Stimulated activated CD4-positive, alpha-beta T cell treated with anti-CD3 and anti-CD28 coated beads, Interleukin-4, amount 100 ng/mL, for 24 hours (primary cell): ENCODE measurements at places on chromosomes 6 and 20.

DNA sequence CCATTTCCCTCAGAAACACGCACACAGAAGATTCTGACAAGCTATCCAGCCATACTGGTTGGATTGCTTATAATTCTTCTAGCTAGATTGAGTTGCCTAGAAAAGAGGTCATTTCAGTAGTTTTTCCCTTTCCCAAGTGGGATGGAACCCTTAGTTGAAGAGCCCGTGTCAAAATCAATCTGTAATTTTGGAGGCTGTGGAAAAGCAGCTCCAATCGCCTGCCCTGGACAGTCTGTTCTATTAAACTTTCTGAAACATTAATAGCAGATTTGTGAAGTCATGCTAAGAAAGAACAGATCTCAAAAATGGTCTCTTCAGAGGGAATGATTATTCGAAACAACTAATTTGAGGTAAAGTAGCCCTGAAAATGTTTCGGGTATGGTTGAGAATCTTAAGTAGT is 29.3 kb downstream of the TMEM200A start:
- DNase-seq: no peak

DNA sequence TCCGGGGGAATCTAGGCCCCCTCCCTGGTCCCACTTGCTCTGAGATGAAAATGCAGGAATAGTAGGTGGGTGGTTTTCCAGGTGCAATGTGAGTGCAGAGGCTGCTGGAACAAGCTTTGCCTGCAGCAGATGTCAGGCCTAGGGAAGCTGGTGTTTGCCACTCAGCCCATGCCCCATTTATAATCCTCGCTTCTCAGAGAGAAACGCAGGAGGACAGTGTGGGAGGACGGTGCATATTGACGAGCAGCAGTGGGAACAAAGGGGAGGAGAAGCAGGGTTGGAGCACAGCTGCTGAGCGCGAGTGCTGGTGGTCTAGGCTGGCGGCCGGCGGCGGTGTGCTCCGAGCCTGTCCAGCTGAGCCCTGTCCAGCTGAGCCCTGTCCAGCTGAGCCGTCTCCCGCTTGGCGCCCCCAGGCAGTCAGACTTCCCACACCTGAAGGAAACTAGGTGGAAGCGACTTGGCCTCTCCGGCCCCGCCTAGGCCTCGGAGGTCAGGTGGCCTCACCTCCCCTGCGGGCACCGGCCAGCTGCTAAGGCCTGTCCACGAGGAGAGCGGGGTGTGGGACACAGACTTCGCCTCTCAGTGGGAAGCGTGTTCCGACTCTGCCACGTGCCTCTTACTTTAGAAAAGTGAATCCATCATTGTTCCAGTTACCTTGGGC is 49.7 kb upstream of the FRMD1 start:
- no peak for DNase-seq

- DNase-seq: no peak
Measured at GRCh38 chr20:37354210-37355195, 8.6 kb downstream of the SRC start.

DNA sequence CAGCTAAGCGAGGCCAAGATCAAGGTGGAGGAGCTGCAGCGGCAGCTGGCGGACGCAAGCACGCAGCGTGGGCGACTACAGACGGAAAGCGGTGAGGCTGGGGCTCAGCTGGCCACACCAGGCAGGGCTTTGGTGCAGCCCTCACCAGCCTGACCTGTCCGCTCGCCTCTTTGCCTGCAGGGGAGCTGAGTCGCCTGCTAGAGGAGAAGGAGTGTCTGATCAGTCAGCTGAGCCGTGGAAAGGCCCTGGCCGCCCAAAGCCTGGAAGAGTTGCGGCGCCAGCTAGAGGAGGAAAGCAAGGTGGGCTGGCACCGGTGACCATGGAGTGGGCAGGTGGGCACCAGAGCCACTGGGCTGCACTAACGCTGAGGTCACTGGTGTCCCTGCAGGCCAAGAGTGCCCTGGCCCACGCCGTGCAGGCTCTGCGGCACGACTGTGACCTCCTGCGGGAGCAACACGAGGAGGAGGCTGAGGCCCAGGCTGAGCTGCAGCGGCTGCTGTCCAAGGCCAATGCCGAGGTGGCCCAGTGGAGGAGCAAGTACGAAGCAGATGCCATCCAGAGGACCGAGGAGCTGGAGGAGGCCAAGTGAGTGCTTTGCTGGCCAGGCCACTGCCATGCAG is 42.8 kb downstream of the MYH7B start:
- no peak for DNase-seq

GRCh38 chr6:125009578-125009977 is 47.3 kb downstream of the RNF217 start:
- no peak for DNase-seq

DNA sequence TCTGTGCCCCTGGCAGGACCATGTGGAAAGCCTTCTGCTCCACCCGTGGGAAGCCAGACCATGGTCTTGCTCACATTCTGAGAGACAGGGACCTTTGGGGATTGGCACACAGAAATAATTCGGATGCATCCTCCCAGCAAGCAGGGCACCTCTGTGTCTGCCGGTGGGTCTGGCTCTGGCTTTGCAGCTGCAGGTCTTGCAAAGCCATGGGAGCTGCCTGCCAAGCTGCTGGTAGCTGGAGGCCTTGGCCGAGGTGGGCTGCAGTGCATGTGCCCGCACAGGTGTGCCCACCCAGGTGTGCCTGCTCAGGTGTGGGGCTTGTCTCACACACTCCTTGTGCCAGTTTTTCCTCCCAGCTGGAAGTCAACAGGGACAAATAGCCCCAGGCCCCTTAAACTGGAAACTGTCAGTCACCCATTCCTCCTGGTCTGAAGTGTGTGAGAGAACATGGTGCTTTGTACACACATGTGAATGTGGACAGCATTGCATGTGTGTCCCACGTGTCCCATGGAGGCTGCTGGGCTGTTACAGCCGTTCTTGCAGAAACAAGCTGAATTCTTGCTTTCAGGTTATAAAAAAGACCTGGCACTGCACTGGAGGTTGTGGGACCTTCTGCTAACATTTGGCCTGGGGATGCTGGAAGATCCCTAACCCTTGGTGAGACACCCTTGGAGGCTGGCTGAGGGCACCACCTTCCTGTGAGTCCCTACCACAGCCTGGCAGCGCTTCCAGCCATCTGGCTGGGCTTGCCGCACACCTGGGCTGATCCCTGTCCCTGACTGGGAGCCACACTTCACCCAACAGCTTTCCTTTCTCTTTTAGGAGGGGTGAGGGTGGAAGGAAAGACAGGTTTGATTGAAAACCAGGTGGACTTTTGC is 54.9 kb upstream of the SMOC2 start:
- no peak for DNase-seq
